ENCODE measurements at places on chromosomes 16 and 17.

DNA sequence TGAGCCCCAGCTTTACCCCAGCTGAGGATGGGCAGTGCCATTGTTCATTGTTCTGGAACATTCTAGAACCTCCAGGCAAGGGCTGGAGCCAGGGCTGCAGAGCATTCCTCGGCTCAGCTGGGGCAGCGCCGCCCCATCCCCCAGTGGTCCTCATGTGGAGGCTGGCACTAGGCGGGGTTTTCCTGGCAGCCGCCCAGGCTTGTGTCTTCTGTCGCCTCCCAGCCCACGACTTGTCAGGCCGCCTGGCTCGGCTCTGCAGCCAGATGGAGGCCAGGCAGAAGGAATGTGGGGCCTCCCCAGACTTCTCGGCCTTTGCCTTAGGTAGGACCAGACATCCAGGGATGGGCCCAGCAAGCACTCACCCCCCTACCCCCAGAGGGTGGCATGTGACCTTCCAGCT, at the start of gene TMEM95:
TMEM95 (plus strand) TSS at position 104 of the 400 bp plus-strand sequence; CDS start at position 153, 49 bp downstream.
- DNase-seq: no peak

DNA sequence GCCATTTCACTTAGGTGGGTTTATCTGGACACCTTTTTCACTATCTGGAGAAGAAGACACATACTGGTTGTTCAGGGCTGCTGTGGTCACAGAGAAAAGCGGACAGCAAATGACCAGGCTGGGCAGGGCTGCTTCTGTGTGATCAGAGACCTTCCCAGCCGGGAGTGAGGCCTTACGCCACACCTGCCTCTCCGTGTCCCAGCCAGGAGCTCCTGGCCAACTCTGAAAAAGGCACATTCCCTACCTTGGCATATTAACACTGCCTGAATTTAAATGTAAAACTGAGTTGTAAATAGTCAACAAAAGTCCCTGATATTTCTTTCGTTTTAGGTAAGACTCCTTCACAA, 9.1 kb upstream of the SOST start:
- DNase-seq: no peak

- DNase-seq: no peak
Observed at GRCh38 chr17:70343114-70343513, 173.8 kb downstream of the KCNJ2 start.

GRCh38 chr16:87344931-87345631, 27.9 kb upstream of the C16orf95 start:
- DNase-seq: no peak

GRCh38 chr16:84689111-84689510, 10.7 kb upstream of the USP10 start:
- DNase-seq: no peak

GRCh38 chr17:56085576-56086267, 67.6 kb upstream of the ANKFN1 start:
- DNase-seq: no peak

GRCh38 chr17:18946536-18946935, 5.4 kb upstream of the SLC5A10 start:
- no peak for DNase-seq

DNA sequence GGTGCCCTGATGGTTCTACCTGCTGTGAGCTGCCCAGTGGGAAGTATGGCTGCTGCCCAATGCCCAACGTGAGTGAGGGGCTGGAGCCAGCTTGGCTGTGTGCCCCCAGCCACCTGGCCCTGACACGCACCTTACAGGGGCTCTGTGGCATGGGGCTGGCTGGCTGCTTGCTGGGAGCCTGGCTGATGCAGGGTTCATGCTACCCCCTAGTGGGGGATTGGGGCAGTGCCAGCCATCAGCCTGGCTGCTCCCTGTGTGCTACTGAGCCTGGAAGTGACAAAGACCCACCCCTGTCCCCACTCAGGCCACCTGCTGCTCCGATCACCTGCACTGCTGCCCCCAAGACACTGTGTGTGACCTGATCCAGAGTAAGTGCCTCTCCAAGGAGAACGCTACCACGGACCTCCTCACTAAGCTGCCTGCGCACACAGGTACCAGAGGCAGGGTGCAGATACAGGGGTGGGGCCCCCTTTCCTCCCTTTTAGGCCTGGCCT, 5.7 kb downstream of the GRN start:
- DNase-seq: peak; percentile 64

DNA sequence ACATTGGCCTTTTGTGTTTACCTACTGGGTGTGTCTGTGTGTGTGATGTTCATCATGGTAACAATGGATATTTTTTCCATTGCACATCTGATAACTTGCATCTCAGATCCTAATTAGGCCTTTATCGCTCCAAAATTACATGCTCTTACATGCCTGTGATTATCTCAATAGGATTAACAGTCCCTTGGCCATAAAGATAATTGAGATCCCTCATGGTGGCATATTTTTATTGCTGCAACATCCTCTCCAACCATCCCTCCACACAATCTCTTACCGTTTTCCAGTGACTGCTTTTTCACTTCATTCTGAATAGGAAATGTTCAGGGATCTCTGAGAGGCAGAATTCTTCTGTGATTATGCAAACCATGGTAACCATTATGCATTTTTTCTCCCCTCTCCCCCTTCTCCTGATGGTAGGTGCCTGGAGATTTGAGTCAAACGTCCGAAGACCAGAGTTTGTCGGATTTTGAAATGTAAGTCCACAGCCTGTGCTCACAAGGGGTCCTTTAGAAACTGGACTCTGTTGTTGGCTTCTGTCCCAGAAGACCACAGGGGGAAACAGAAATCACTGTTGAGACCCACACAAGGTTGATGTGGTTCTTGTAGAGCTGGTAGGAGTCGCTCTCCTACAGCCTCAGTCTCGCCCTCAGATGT, 405.5 kb downstream of the CPPED1 start:
- DNase-seq: no peak

DNA sequence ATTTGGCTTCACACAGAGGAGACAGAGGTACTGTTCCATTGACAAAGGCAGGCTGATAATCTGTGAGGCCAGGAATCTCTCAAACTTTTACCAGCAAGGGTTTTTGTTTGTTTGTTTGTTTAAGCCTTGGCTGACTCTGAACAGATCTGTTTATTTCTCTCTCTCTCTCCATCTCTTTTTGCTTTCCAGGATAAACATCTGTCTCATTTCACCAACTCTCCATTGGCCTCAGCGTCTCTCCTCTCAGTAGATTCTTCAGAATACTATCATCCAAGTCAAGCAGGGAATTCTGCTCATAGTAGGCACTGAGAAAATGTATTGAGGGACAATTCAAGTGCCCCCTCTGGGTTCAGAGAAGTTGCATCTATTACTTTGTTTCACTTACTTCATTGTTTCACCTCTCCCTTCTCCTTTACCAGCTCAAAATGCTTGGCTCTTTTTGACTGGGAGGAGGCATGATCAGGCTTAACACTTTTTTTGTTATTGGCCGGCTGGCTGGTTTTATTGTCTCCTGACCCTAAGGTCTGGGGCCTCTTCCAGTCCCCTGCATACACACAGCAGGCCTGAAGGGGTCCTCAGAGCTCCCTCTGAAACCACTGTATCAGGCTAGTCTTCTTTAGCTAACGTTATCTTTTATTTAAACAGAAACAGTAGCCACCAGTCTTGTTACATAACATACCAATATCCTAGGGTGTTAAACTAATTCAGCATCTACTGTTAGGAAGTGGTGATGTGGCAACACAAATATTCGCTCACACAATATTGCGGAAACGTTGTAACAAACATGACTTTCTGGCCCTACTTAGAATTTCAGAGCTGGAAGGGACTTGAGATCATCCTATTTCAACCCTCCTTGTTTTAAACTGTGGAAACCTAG, 2.0 kb upstream of the YPEL2 start:
- peak; percentile 41 for DNase-seq

- no peak for DNase-seq
Observed at GRCh38 chr17:80099291-80100034, 1.9 kb upstream of the GAA start.

DNA sequence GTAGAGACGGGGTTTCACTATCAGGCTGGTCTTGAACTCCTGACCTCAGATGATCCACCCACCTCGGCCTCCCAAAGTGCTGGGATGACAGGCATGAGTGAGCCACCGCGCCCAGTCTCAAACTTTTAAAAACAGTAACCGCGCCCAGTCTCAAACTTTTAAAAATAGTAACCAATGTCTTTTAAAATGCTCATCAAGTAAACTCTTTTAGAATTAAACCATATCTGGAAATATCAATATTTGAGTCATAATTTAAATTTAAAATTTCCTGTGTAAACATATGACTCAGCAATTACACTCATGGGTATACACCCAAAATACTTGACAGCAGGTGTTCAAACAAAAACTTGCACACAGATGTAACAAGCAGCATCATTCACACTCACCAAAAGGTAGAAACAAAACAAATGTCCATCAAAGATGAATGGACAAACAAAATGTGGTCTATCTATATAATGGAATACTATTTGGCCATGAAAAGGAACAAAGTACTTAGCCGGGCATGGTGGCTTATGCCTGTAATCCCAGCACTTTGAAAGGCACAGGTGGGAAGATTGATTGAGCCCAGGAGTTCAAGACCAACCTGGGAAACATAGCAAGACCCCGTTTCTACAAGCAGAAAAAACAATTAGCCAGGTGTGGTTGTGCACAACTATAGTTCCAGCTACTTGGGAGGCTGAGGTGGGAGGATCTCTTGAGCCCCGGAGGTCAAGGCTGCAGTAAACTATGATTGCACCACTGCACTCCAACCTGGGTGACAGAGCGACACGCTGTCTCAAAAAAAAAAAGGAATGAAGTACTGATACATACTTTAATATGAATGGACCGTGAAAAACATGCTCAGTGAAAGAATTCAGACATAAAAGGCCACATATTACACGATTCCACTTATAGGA, 20.2 kb downstream of the ENPP7 start:
- DNase-seq: no peak

GRCh38 chr16:85988723-85989313, 89.9 kb downstream of the IRF8 start:
- no peak for DNase-seq

- no peak for DNase-seq
Observed at GRCh38 chr17:77465358-77466041, 324.7 kb downstream of the SEC14L1 start.

DNA sequence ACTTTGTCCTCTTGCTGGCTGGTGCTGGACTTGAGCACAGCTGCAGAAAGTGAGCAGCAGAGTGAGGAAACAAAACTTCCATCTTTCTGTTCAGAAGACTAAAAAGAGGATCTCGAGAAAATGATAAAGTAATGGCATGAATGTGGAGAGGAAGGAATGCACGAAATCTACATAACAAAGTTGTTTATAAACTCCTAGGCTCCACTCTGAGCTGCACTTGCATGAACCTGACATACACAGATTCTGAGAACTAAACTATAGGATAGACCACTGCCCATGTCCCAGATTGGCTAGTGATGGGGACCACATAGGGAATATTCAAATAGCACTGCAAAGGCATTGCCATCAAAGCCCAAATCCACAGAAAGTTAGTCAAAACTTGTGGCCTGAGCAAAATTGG, 121.1 kb upstream of the MON1B start:
- DNase-seq: no peak

- DNase-seq: no peak
Observed at GRCh38 chr17:6126768-6127167, 56.6 kb downstream of the WSCD1 start.

DNA sequence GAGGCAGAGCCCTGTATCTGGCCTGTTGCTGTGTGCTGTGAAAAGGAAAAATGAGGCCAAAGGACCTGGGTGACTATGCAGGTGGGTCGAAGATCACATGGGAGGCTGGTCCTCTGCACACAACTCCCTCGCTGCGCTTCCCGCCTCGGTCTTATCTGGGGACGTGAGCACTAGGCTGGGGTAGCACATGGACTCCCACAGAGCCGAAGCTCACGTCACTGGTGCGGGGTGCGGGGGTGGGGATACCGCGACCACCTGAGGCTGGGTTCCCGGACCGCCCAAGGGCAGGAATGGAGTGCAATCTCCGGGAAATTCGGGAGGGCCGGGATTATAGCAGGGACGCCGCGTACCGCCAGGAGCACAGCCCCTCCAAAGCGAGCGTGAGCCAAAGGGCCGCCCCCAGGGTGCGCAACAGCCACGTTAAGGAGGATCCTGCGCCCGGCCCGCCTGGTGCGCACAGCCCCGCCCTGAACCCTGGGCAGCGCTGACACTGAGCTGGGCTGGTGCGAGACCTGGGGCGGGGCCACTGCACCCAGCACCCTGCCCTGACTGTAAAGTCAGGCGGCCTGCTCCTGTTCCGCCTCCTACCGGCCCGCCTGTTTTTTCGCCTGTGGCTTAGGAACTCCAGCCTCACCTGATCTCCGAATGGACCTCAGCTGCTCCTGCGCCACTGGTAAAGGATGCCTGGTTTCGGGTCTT, 4.8 kb downstream of the MT1A start:
- no peak for DNase-seq

DNA sequence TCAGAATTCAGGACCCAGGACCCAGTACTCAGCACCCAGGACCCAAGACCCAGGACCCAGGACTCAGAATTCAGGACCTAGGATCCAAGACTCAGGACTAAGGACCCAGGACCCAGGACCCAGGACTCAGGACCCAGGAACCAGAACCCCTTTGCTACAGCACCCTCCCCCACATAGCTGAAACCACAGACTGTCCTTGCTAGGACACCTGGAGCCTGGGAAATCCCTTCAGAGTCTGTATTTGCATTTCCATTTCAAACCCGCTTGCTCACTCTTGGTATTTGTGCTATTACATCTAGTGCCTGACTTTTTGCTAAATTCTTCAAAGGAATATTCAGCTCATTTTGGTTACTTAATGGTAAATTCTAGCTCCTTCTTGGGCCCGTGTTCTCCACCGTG, 275.8 kb upstream of the MAF start:
- DNase-seq: no peak

DNA sequence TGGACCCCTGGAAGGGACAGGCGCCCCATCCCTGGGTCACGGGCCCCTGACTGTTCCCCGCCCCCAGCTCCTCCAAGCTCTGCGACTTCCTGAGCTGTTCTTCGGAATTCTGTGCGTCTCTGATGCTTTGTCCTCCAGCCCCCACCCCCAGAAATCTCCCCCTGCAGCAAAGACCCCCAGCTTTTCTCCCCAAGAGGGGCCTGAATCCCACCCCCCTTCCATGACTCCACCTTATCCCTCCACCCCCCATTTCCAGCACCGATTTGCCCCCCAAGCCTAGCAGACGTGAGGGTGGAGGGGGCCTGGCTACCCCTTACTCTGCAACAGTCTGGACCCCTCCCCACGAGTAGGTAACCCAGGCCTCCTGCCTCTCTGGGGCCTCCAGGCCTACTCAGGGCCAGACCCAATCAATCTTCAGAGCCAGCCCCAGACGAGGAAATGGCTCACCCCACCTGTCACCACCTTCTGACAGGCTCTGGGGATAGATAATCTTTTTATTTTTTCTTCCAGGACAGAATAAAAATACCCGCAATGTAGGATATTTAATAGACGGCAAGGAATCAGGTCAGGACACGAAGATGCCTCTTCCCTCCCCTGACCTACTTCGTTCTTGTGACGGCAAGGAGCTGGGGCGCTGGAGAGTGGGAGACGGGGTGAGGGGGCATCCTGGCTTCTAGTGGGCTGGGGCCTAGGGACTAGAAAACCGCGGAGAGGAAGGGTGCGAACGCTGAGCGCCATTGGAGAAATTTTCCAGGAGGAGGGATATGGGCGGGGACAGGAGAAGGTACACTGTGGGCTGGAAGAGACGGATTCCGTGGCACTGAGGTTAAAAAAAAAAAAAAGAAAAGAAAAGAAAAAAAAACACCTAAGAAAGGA, 744 bp upstream of the PLXDC1 start:
- DNase-seq: no peak
